Hematopoietic multipotent progenitor cell (in vitro differentiated cells): ENCODE measurements at places on chromosomes 12 and 14.

DNA sequence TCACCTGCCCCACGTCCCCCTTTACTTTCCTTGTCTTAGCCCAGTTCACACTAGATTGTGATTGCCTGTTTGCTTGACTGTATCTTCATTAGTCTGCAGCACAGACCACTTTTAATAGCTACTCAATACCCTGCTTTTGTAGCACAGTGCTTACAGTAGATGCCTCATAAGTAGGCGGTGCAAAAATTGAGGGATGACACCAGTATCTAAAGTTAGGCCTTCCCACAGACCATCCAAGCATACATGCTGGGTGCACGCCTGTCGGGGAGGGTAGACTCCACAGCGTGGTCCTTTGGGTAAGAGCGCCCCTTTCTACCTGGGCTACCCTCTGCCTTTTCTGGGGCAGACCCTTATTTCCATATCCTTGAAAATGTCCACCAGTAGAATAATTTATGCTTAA lies 140.8 kb downstream of the GCH1 start:
- no peak for DNase-seq

GRCh38 chr14:56686416-56686815 lies 106.8 kb downstream of the TMEM260 start:
- DNase-seq: no peak

GRCh38 chr12:49515266-49515665 lies 23.6 kb upstream of the KCNH3 start:
- DNase-seq: no peak

- DNase-seq: no peak
Observed at GRCh38 chr12:26047401-26048226, 77.2 kb downstream of the BHLHE41 start.

DNA sequence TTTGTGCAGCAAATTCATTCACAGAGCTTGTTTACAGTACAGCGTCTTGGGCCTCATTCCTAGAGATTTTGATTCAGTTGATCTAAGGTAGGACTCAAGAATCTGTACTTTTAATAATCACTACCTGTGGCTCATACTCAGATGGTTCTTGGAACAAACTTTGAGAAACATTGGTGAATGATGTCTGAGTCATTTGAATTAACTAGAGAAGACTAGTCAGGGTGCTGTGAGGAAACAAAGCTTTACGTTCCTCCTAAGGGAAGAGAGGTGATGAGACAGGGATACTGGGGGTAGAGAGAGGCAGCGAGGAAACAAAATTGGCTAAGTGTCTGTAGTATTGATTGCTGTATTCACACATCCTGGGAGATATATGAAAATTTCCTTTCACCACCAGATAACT lies 109.4 kb downstream of the SLC15A5 start:
- DNase-seq: no peak

- DNase-seq: no peak
Observed at GRCh38 chr12:128798571-128799341, 25.0 kb downstream of the SLC15A4 start.

GRCh38 chr12:9710584-9711375 lies 22.1 kb downstream of the CLECL1 start:
- no peak for DNase-seq
